ENCODE measurements at places on chromosomes 16 and 17.
A peak's percentile ranks its signal among the peaks of the same experiment; 100 is the strongest.

- DNase-seq = no peak
Observed at GRCh38 chr16:79169239-79169638, 431.3 kb downstream of the MAF start.

GRCh38 chr16:69322343-69322742 lies 8.0 kb downstream of the PDF start:
- DNase-seq = no peak

- no peak for DNase-seq
Observed at GRCh38 chr17:11935734-11936406, 61.4 kb downstream of the ZNF18 start.

DNA sequence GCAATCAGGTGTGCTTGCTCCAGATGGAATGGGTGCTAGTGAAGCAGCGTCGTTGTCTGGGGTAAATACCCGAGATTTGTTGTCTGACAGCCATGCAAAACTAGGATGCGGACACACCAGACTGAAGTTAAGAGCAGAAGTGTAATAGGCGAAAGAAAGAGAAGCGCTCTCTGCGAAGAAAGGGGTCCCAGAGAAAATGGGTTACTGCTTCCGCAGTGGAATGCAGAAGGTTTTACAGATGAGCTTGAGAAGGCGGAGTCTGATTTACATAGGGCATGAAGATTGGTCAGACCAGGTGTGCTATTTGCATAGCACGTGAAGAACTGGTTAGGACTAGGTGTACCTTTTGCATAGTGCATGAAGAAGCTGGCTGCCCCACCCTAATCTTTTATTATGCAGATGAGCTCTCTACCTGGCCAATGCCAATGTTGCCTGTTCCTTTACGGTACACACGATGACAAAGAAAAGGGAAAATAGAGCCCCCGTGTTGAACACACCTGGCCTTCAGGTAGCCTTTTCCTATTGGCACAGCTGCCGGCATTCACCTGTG lies 32.0 kb upstream of the SNN start:
- DNase-seq = no peak

DNA sequence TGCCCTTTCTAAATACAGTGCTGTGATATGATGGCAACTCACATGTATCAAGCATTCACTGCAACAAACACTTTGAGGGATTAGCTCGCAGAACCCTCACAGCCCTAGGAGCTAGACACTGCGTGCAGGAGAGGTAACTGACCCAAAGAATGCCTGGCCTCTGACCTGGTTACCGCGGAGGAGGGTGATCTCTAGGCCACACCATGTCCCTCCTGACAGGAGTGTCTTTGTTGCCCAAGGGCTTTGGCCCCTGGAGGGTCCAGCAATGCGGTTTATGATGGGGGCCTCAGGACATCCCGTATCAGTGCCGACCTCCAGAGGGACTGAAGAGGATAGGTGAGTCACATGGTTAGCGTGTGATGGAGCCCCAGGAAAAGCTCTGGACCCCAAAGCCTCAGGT lies 130.6 kb downstream of the MGAT5B start:
- no peak for DNase-seq

DNA sequence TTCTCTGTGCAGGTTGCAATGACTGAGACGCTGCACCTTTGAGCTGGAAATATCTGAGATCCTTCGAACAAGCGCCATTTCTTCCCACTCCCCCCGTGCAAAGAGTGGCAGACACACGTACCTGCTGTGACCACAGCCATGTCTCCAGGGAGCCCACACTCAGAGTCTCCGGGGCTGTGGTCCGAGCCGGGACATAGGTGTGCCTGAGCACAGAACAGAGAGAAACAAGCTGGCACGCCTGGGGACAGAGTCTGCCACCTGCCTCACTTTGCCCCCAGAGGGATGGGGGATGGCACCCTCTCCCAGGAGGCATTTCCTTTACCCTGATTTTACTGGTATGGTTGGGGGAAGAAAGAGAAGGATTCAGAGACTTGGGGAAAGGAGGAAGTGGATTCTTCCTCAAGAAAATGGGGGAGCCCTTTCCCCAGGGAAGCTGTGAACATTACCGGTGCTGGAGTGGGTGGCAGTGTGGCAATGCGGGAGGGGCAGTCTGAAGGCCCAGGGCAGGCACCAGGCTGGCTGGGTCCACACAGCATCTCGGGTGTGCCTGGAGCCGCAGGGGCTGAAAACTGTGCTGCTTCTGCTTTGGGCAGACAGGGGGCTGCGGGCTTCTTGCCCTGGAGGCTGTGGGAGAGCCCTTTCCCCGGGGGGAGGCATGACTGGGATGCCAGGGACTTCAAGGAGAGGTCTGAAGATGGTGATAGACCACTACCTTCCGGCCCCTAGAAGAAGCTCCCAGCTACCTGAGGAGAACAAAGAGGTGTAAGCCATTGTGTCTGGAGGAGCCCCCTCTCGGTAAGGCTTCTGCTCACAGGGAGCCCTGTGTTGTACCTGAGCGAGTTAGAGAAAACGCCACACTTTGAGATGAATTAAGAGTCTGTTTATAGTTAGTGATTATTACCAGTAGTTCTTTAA lies 6.6 kb upstream of the PIK3R6 start:
- no peak for DNase-seq

- DNase-seq = no peak
Observed at GRCh38 chr16:53024045-53024444, 28.7 kb downstream of the CHD9NB start.

DNA sequence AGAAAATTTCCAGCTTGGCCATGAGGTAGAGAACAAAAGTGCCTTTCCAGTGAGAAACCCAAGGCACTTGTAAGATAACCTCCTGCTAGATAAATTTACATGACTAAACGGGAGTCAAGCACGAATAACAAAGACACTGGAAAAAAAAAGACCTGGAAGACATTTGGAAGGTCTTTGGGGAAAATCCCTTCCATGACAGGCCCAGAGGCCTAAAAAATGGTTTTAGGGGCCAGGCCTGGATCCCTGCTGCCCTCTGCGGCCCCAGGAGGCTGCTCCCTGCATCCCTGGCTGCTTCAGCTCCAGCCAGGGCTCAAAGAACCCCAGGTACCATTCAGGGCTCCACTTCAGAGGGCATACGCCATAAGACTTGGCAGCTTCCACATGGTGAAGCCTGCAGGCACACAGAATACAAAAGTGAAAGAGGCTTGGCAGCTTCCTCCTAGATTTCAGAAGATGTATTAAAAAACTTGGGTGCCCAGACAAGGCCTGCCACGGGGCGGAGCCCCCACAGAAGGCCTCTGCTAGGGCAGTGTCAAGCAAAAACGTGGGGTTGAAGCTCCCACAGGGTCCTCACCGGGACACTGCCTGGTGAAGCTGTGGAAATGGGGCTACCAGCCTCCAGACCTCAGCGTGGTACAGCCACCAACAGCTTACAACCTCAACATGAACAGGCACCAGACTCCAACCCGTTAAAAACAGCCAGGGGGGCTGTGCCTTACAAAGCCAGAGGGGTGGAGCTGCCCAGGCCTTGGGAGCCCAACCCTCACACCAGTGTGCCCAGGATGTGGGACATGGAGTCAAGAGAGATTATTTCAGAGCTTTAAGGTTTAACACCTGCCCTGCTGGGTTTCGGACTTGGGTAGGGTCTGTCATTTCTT lies 77.1 kb downstream of the SDK2 start:
- DNase-seq = no peak

DNA sequence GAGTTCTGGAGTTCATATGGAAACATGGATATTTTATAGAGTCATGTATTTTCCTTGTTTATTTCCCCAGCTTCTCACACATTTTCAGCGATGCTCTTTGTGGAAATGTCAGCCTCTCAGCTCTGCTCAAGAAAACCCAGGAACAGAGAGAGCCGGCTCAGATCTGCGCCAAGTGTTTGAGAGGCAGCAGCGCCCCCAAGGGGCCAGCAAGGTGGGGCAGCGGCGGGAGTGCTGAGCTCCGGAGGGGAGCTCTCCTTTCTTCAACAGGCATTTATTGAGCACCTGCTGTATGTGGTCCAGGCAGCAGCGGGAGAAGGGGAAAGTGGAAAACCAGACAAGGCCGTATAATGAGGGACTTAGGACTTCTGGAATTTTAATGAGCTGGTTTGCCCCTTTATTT lies 421.1 kb upstream of the C16orf82 start:
- no peak for DNase-seq

- DNase-seq = no peak
Observed at GRCh38 chr16:76278086-76278485, 885 bp downstream of the CNTNAP4 start.

- peak; percentile 81 for DNase-seq
Observed at GRCh38 chr16:24635900-24636610, 93.4 kb upstream of the TNRC6A start.

DNA sequence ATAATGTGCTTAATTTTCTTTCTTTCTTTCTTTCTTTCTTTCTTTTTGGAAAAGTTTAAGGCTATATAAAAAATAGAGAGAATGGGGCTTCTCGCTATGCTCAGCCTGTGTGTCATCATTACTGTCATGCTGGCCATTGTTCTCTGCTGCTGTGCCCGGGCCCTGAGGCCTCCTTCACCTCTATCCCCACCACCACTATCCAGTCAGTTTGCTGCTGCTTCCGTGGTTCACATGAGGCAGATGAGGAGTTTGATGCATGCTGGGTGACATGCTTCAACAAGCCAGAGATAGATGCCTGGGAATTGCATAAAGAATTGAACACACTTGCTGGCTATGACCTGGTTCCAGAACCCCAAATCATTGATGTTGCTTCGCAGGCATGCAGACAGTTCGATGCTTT lies 36.3 kb downstream of the PITPNC1 start:
- no peak for DNase-seq

- DNase-seq = peak; percentile 3
Observed at GRCh38 chr17:9924735-9925191, 19.7 kb upstream of the RCVRN start.

GRCh38 chr17:30981531-30982519 lies 11.0 kb downstream of the RNF135 start:
- DNase-seq = no peak

- DNase-seq = no peak
Observed at GRCh38 chr17:73415782-73416181, 104.0 kb upstream of the CDC42EP4 start.

GRCh38 chr16:55373489-55373832 lies 49.5 kb downstream of the IRX6 start:
- no peak for DNase-seq

All from NCI-H446 treated with DMSO at 0.1 percent for 48 hours (cell line).